ENCODE measurements at places on chromosomes 7 and 10.

DNA sequence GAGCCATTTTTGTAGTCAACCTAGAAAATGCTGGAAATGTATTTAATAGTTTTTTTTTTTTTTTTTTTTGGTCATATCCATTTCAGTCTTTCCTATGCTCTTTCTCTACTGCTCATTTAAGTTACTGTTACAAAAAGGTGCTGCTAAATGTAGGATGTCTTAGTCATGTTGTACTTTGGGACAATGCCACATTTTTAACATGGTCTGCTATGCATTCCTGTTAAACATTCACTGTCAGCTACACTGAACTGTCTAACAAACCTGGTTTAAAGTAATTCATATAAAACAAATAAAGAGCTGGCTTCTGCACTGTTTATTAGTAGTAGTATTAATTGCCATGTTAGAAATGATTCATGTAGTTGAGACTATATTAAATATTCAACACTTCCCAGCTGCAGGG lies 108.6 kb downstream of the NSUN6 start:
- DNase-seq, result no peak

DNA sequence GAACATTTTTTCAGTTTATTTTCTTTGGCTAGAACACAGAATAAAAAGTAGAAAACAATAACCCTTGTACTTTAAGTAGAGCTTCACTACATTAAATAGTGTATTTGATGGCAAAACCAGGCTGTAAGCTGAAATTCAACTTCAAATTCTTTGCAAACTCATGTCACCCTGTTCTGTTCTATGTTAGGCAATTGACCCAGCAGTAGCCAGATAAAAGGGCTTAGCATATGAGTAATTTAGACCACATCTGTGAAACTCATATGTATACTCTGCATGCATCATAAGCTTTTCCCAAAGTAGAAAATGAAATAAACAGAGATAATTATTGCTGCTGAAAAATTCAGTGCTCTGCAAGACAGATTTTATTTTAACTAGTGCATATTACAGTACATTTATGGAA lies 150.2 kb downstream of the GNAI1 start:
- no peak for DNase-seq

DNA sequence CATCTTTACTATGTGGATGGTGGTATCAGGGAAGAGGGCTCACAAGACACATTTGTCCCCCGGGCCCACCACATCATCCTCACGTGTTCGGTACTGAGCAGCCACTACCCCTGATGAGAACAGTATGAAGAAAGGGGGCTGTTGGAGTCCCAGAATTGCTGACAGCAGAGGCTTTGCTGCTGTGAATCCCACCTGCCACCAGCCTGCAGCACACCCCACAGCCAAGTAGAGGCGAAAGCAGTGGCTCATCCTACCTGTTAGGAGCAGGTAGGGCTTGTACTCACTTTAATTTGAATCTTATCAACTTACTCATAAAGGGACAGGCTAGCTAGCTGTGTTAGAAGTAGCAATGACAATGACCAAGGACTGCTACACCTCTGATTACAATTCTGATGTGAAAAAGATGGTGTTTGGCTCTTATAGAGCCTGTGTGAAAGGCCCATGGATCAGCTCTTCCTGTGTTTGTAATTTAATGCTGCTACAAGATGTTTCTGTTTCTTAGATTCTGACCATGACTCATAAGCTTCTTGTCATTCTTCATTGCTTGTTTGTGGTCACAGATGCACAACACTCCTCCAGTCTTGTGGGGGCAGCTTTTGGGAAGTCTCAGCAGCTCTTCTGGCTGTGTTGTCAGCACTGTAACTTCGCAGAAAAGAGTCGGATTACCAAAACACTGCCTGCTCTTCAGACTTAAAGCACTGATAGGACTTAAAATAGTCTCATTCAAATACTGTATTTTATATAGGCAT lies 9.1 kb upstream of the CSGALNACT2 start:
- no peak for DNase-seq

GRCh38 chr10:112593023-112593422 lies 146.0 kb downstream of the VTI1A start:
- no peak for DNase-seq

- DNase-seq, result no peak
Measured at GRCh38 chr7:15874774-15875173, 188.3 kb upstream of the MEOX2 start.

- no peak for DNase-seq
Measured at GRCh38 chr7:67021260-67021659, 24.6 kb downstream of the TYW1 start.

DNA sequence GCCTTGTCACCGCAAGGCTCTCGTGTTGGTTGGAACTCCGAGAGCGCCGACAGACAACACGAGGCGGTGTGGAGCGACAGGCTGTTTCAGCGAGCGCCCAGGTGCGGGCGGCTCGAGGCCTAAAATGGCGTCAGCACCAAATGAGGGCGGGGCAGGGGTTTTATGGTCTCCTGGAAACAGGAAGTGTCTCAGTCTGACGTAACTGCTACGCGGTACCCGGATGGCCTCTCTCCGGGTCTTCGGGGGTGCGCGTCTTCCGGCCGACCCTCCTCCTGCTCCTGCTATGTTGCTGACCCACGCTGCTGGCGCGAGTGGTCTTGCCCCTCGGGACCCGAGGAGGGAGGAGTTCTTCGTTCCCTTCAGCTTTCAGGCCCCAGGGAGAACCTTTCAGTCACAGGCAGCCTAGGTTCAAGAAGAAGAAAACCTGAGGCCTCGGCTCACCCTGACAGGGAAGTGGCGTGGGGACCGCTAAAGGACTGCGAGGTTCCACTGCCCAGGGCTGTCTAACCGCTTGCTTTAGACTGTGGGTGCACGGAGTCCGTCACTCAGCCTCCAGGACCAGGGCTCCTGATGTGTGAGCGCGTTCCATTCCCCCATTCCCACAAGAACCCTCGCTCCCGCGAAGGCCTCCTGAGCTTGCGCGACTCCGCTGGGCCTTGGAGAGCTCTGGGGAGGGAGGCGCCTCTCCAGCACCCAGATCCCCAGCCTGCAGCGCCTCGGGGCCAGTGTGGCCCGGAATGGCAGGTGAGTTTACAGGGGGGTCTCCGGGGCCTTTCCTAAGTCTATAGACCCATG lies 77.3 kb downstream of the GLRX3 start:
- no peak for DNase-seq

GRCh38 chr10:135601-136464 lies 578 bp downstream of the ZMYND11 start:
- peak; percentile 51 for DNase-seq

- DNase-seq, result no peak
Measured at GRCh38 chr7:375901-376305, 85.9 kb downstream of the FOXL3 start.

- DNase-seq, result no peak
Measured at GRCh38 chr10:77188000-77188395, 449.6 kb downstream of the KCNMA1 start.

DNA sequence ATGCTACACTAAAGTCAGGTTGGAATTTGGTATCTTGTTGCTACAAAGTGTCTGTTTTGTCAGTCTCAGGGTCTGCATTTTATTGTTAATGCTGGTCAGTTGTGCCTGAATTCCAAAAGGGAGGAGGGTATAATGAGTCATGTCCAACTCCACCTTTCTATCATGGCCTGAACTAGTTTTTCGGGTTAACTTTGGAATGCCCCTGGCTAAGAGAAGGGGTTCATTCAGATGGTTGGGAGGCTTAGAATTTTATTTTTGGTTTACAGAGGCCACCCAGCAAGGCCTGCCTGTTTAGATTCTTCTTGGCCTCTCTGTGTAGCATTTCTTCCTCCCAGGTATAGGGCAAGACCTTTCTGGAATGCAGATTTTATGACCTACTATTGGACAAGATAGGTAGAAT lies 93.2 kb downstream of the SKIDA1 start:
- no peak for DNase-seq

GRCh38 chr10:28214219-28214618 lies 88.6 kb downstream of the MPP7 start:
- no peak for DNase-seq

GRCh38 chr7:19413443-19413965 lies 268.3 kb upstream of the FERD3L start:
- DNase-seq, result no peak

DNA sequence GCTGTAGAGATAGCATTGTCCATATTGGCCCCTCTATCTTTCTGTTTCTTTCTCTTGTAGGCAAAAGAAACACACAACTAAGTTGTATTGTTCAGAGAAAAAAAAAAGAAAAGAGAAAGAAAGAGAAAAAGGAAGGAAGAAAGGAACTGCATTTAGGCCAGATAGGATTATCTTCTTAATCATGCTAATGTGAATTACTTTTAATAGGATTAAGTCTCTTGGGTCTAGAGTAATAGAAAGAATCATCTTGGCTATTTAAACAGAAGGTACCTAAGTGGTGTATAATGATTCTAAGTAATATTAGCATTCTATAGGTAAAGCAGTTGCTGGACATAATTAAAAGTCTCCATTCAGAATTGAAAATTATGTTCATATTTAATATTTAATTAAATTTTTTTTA lies 42.2 kb downstream of the GPR85 start:
- DNase-seq, result no peak

- DNase-seq, result no peak
Measured at GRCh38 chr7:24965831-24966708, 13.9 kb downstream of the OSBPL3 start.

DNA sequence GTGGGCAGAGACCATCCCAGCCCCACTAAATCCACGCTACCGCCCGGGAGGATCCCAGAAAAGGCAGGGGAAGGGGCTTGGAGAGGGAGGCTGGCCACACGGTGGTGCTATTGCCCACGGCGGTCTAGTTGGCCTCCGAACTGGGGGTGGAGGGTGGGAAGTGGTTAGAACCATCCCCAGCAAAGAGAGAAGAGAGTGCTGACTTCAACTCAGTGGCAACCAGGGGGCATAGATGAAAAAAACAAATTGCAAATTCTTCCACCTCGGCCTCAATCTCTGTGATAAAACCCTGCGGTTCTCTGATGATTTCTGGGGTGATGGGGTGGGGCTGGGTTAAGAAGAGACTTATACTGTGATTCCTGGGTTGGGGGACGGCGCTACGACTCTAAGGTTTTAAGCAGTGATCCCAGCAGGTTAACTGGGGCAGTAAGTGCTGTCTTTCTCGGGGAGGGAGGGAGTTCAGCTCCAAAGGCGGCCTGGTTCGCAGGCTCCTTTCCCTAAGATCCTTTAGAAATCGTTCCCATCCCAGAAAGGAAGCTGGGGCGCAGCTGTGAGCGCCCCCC lies 154.5 kb upstream of the LYZL2 start:
- peak; percentile 64 for DNase-seq

DNA sequence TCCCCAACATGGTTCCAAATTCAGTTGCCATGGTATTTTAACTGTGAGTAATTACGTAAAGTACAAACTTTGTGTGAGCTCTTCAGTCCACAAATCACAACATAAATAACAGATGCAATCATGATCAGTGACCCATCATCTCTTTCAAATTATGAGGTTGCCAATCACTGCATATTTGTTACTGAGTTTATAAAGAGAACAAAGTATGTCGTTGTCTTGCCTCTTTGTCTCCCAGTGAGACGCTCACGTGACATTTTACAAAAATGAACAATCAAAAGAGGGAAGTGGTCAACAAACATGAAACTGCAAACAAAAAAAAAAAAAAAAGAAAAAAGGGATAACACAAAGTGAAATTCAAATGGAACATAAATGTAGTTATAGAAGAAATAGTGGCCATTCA lies 122.7 kb upstream of the PDSS1 start:
- DNase-seq, result no peak

- DNase-seq, result no peak
Measured at GRCh38 chr7:63012633-63013183, 985.9 kb upstream of the ZNF722 start.

DNA sequence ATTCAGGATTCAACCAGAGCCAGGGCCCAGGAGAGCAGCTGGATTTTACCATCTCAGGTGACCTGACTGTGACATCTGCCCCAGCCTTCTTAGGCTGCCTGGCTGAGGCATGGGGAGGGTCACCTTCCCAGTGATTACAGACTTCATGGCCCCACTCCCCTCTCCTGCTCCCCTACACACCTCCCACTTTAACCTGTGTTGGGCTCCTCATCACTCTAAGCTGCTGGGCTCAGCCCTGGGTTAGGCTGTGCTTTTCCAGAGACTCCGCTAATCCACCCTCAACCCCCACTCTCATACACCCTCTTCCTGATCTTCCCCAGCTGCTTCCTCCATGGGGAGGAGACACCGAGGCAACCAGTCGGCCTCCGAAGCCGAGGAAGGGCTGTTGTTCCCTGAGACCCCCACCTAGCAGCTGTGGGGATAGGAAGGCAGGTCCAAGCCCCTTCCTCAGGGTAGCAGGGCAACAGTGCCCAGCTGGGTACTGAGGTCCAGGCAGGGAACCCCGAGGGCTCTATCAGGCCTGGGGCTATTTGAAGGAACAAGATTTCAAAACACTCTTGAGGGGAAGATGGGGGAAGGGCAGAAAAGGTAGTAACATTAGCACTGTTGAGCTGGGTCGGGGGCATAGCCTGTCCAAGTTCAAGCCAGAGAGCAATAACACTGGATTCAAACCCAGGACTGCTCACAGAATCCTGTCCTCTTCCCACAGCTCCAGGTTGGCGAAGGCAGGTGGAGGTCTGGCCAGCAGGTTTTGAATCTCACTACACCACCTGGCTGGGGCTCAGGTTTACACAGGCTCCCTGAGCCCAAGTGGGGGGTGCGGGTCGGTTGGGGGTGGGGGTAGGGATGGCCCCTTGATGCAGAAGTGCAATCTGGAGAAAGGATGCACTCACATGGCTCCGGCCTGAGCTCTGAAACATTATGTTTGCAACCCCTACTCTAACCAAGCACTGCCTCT lies 1.8 kb downstream of the IMPDH1 start:
- DNase-seq, result no peak

DNA sequence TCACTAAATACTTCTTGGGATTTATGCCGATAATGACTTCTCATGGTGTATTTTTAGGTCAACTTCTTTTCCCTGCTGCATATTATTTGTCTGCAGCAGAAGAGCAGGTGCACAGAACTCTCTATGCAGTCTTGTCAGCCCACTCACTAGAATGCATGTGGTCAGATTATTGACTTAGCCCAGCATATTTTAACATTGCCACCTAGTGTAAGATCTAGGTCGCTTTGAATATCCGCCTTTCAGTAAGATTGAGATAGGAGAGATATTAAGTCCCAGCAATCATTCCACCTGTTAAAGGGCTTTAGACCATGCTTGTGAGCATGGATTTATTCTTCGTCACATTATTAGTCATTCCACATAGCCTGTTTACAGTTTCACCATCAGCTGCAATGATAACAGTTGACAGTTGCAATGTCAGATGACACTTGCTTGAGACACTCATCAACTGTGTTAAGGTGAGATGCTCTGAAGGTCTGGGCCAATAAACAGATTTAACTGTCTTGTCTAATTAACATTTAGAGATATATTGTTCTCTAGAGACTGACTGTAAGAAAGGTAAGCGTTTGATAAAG lies 491.7 kb downstream of the ARL4A start:
- DNase-seq, result no peak

DNA sequence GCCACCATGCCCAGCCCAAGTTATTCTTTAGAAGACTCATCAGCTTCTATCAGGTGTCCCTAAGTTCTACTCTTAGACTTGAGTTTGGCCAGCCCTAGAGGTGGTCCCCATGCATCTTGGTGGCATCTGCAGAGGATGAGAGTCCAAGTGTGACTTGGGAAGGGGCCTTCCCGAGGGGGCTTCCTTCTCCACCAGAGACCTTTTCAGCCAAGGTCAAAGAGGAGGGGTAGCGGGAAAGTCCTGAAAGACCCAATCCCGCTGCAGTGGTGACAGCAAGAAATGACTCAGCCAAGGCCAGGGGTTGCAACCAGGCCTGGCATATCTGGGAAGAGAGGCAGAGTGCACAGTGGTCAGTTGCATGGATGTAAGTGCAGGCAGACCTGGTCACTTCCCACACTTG lies 61.7 kb upstream of the MGMT start:
- DNase-seq, result no peak

Measured in stimulated activated CD4-positive, alpha-beta T cell treated with anti-CD3 and anti-CD28 coated beads, TNF-alpha, amount 100 ng/mL, for 1 hour (primary cell).